ENCODE measurements at places on chromosomes 1 and 21.

- DNase-seq: no peak
These were observed 10.9 kb downstream of the YARS1 start for GRCh38 chr1:32806290-32806689.

GRCh38 chr1:193309936-193310475 lies 123.6 kb upstream of the B3GALT2 start:
- no peak for DNase-seq

GRCh38 chr1:225426395-225427234 lies 1.2 kb downstream of the LBR start:
- no peak for DNase-seq

- DNase-seq: no peak
These were observed 3.9 kb downstream of the S100A8 start for GRCh38 chr1:153387001-153387400.

DNA sequence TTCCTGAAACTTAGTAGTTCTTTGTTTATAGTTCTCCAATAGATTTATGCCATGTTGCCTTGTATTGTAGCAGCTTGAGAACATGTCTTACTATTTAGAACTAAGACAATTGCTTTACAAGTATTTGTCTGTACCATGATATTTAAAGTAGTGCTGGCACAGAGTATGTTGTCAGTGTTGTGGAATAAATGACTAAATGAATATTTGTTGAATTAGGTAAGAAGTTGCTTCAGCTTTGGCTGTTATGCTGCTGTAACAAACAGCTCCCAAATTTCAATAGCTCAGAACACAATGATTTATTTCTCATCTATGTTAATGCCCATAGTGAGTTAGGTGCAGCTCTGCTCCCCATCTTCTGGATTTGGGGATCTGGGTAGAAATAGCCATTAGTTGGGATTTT lies 90.2 kb upstream of the VCAM1 start:
- DNase-seq: no peak

- DNase-seq: no peak
These were observed 20.6 kb downstream of the DDI2 start for GRCh38 chr1:15637826-15638225.

DNA sequence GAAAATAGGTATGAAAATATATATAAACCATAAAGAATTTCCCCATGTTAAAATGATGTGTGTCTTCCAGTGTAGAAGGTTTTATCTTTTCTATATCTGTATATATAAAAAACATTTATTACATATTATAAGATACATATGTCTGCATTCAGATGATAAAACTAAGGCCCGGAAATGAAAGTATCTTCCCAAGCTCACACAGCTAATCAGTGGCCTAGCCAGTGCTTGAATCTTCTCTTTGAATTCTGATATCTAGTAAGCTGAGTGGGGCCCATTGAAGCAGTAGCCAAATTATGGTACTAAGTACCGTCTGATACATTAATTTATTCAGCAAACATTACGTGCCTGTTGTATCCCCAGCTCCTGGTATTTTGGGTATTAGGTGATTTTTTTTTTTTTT lies 28.6 kb downstream of the UCK2 start:
- DNase-seq: no peak
